ENCODE measurements at places on chromosomes 12 and 14.

- no peak for DNase-seq
Measured at GRCh38 chr12:125983784-125984500, 918.7 kb downstream of the AACS start.

- DNase-seq = no peak
Measured at GRCh38 chr14:79745046-79745445, 466.3 kb downstream of the DIO2 start.

- no peak for DNase-seq
Measured at GRCh38 chr14:100122481-100123223, 36.8 kb downstream of the DEGS2 start.

- no peak for DNase-seq
Measured at GRCh38 chr12:69097619-69098368, 141.6 kb upstream of the CPSF6 start.

DNA sequence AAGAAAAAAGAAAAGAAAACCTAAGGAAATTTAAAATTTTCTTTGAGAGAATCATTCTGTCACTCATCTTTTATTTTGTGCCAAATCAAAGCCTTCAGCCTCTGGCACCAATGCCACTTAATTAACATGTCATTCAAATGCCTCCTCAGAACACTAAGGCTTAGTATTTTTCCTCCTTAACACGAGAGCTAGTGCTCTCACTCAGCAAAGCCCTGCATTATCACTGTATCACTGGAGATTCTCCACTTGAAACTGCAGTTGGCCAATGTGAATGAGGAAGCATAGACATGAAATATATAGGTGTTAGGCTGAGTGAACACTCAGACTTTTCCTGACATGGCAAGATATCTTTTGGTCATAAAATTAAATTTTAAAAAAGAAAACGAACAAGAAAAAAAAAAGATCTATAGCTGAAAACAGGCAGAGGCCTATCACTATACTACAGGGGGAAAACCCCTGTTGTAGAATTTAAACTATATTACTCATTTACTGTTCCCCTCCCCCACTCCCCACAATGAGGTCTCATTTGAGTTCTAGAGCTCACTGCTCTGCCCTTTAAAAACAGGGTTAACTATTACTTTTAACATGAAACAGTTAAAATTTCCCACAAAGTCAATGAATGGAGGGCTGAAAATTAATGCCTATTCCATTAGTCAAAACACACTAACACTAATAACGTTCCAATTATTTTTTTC is 5.1 kb downstream of the MBIP start:
- DNase-seq = no peak

GRCh38 chr12:10737249-10737648 is 14.1 kb upstream of the YBX3 start:
- DNase-seq = no peak

- DNase-seq = peak; percentile 67
Measured at GRCh38 chr14:23559010-23559925, 3.2 kb downstream of the THTPA start.

DNA sequence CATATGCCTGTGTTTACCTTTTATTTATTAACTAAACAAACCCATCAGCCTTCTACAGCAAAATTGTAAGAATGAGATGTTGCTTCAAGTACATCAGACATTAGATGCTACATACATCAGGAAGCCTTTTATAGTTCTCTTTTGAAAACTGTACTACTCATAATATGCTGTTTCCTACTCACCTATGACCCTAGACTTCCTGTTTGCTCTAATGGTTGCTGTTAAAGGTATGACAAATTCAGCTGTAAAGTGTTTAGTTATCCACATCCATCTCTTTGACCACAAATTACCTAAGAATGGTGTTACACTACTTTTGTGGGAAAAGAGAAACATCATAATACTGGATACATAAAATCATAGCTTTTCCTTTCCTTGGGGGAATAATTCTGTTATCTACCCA is 220.0 kb downstream of the RAD51B start:
- DNase-seq = no peak

DNA sequence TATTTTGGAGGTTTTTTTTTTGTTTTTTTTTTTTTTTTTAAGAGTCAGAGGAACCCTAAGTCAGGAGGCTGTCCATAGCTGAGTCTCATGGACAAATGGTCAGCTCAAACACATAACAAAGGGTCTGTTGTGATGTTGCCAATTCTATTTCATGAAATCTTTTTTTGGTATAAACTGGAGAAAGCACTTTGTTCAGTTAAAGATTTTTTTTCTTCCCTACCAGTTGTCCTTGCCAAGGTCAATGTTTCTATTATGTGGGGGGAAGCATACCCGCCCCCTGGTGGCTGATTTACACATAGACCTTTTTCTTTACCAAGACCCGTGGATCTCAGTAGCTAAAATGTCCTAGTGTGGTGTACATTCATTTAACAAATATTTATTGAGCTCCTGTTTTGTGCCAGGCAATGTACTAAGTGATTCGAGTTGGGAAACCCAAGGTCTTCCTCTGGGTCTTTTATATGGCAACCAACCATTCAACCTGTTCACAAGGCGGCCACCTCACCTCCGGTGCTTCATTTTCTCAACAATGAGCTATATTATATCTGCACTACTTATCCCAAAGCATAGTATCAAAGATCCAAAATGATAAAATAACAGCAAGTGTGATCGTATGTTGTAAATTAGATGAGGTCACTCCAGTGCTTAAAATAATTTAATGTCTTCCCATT is 214.5 kb downstream of the PAH start:
- DNase-seq = peak; percentile 27

DNA sequence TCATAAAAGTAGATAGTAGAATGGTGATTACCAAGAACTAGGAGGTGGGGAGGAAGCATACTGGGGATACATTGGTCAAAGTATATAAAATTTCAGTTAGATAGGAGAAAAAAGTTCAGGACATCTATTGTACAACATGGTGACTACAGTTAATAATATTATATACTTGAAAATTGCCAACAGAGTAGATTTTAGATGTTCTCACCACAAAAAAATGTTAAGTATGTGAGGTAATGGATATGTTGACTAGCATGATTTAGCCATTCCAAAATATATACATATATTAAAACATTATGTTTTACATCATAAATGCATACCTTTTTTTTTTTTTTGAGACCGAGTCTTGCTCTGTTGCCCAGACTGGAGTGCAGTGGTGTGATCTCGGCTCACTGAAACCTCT is 31.0 kb downstream of the TMEM116 start:
- DNase-seq = no peak

GRCh38 chr12:131044136-131044535 is 90.4 kb downstream of the ADGRD1 start:
- DNase-seq = no peak

Measured in DND-41 (cell line).